Retinal pigment epithelial cell (primary cell): ENCODE measurements at places on chromosomes 11 and 22.

DNA sequence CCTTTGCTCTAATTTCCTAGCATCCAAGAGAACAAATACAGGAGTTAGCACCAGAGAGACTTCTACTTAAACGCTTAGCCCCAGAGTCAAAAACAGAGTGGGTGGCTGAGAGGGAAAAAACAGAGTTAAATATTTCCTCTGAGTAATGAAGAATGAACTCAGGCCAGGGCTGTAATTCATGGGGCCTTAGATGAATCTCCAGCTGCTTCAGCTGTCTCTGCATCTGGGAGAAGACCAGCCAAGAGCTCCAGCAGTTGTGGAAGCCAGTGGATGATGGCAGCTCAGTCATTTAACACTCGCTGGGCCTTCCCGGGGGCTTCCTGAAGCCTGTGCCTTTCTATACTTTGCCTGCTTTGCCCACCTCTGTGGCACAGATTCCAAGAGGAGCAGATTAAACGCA, 5.7 kb upstream of the ADAMTS15 start:
- no peak for DNase-seq

DNA sequence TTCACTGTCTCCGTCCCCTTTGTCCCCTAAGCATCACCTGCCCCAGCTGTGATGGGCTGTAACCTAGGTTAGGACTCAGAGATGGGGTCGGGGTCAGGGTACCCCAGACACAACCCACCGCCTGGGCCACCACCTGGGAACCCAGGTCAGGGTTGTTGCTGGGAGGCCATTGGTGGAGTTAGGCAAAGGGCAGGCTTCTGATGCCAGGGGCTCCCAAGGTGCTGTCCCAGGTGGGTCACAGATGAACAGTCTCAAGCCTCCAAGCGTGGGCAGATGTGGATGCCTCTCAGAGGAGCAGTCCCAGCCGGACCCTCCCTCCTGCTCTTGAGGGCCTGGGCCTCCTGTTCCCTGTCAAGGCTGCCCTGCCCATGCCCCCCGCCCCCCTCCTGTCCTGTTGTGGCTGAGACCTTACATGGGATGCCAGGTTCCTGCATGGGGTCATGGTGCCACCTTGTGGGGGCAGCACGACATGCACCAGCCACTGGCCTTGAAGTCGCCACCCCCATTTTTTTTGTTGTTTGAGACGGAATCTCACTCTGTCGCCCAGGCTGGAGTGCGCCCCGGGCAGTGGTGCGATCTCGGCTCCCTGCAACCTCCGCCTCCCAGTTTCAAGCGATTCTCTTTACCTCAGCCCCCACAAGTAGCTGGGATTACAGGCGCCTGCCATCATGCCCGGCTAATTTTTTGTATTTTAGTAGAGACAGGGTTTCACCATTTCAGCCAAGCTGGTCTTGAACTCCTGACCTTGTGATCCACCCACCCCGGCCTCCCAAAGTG, 12.1 kb downstream of the GATD1 start:
- DNase-seq, result no peak

DNA sequence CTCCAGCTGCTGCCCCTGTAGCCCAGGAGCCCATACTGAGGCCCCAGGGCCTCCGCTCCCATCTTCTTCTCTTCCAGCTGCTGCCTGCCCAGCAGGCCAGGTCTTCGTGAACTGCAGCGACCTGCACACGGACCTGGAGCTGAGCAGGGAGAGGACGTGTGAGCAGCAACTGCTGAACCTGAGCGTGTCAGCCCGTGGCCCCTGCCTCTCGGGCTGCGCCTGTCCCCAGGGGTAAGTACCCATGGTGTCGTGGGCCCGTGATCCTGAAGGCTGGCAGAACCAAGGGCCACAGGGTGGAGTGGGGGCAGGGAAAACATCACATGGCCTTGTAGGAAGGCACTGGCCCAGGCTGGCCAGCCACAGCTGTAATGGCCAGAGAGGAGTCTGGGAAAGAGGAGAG, 31.2 kb downstream of the OTOG start:
- no peak for DNase-seq

GRCh38 chr11:18093959-18094358, 11.9 kb downstream of the SAAL1 start:
- DNase-seq, result no peak

- DNase-seq, result no peak
Observed at GRCh38 chr22:43418079-43418825, 6.4 kb downstream of the MPPED1 start.

DNA sequence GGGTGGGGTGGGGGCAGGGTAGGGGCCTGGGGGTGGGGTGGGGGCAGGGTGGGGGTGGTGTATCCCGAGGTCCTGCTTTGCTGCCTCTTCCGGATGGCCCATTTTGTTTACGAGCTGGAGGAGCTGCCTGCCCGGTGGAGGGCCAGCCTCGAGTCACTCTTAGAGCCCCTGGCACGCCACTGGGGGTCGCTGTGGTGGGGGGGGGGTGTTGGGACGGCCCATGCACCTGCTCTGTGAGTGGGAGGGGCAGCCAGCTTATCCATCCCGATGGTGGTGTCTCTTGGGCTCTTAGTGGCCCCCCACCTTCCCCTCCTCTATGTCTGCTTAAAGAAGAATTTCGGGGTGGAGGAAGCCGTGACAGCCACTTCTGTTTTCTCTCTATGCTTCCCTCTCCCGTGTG, 24.6 kb downstream of the MRGPRD start:
- DNase-seq, result no peak

DNA sequence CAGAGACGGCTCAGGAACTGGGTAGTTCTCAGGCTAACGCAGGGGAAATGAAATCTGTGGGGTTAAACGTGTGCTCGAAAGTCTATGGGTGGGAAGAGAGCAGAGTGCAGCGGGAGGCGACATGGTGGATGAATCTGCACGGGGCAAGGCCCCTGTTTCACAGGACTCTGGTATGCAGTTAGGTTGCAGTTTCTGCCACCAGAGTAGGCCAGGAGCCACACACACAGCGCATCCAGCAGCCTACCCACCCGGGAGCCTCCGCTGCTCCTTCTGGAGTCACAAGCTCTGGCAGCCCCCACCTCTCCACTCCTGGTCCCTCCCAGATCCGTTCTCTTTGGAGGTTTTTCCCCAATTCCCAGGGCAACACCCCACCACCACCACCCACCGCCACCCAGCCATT, 27.0 kb downstream of the SPATA19 start:
- no peak for DNase-seq

DNA sequence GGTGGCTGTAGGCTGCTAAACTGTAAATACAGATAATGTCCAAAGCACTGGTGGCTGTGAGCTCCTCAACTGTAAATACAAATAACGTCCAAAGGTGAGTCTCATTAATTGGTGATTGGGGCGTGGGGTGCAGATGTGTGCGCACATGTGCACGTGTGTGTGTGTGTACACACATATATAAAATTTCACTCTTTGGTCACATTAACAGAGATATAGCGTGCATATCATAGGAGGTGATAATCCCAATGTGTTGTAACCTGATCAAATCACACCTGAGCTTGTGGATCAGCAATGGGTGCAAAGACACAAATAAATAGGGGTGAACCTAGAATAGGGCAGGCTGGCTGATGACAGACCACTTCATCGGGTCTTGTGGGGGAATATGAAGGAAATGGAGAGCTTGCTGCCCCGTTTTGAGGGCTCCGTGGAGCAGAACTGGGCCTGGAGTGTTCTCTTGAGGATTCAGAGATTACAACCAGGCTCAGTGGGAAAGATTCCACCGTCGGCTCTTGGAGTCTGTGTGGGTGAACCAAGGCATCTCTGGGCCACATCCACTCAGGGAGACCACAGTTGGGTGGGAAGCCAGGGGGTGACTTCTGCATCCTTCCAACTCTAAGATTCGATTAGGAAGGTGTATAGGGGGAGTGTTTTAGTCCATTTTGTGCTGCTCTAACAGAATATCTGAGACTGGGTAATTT, 24.9 kb upstream of the OSBPL5 start:
- no peak for DNase-seq

GRCh38 chr22:24873226-24873625, 67.2 kb downstream of the SGSM1 start:
- DNase-seq, result no peak

DNA sequence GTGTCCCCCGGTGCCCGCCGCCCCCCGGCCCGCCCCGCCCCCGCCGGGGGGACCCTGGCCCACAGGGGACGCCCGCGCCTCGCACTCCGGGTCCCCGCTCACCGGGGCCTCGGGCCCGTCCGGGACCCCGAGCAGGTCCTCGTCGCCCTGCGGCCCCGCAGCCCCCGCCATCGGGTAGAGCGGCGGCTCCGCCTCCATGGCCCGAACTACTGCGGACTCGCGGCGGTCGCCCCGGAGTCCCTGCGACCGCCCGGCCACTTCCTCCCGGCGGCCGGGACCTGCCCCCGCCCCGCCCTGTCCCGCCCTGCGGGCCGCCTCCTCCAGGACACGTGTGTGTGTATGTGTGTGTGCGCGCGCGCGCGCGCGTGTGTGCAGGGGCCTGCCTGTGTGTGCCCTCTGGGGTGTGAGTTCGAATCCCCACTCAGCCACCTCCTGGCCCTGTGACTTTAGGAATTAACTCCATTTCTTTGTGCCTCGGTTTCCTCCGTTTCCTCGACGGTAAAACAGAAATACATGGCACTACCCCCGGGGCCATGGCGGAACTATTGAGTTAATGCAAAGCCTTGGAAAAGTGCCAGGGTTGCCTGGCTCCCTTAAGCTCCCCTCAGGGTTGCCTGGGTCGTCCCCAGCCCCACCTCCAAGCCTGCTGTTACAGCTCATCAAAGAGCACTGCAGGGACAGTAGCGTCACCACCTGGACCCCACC, at the start of gene UNC93B1:
Gene UNC93B1, minus strand, starts transcription at position 252 of the 705 bp plus-strand sequence. Its CDS starts 54 bp downstream, at position 198.
- DNase-seq, result no peak

DNA sequence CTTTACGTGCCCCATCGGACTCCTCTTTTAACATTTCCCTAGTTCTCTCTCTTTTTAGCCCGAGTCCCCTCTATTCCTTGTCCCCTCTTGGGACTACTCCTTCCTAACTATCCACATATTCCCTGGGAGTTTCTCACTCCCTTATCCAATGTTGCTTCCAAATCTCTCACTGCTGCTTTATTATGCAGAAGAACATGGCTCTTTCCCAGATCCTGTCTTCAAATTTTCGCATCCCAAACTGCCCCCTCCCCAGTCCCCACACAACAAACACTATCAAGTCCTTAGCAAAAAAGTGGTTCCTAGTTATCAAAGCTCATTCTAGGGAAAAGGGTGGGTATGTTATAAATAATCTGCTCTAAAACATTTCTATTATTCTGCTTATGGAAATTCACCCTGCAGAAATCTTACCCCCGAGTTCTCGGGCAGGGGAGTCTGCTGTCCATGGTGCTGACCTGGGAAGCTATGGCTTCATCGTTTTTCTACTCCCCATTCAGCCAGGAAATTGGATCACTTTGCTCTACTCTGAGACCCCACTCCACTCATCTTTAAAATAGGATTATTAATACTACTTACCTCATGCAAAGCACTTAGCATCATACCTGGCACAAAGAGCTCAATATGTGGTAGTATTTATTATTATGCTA, 393.5 kb downstream of the BUD13 start:
- DNase-seq, result no peak

- DNase-seq, result no peak
Observed at GRCh38 chr11:121714351-121714750, 261.6 kb upstream of the SORL1-AS1 start.

- no peak for DNase-seq
Observed at GRCh38 chr11:77710358-77710757, 72.8 kb upstream of the CLNS1A start.

DNA sequence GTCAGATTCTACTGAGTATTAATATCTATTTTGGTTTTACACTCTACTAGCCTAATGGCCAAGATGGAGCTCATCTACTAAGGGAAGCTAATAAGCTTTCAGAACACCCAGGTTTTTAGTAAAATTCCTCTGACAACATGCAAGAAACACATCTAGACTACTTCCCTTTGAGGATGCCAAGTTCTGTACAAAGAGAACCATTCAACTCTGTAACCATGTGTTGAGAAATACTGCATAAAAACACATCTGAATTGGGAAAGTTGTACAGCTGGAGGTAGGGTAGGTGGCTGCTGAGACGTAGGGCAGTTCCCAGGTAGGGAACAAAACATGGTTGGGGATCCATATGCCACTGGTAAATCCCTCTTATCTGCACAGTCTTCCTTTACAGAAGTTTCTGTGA, 66.2 kb downstream of the SC5D start:
- DNase-seq, result no peak

- DNase-seq, result no peak
Observed at GRCh38 chr11:8384199-8384821, 120.6 kb upstream of the LMO1 start.

- DNase-seq, result peak; percentile 74
Observed at GRCh38 chr11:8229299-8230177, 34.1 kb downstream of the LMO1 start.

- DNase-seq, result no peak
Observed at GRCh38 chr11:111836721-111837120, 34.7 kb downstream of the ALG9 start.

DNA sequence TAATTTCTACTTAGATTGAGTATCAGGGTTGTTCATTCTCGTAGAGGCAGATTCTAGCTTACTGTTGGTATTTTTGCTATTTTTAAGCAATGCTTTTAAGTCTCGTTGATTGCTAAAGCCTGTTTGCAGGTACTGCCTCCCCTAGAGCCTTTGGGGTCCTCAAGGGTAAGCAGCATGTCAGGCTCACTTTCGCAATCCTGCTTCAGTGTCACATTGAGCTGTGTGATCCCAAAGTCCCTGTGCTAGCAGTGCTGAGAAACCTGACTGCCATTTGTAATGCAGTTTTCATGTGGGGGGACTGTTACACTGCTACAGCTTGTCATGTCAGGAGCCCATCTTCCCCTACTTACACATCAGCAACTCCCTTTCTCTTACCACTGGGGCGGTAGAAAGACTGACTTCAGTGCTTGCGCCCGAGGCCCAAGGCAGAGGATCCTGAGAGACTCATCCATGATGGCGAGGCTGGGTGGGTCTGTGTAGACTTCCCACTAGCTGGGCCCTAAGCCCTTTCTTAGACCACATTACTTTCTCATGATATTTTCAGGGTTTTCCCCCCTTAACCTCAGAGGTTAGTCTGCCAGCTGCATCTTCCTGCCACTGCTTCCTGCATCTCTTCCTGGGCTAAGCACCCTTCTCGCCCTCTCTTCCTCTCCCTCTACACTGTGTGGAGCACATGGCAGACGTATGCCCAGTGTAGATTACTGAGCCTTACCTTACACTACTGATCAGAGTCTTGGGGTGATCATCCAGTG, 40.8 kb upstream of the ST14 start:
- no peak for DNase-seq

GRCh38 chr22:50208939-50209892, 8.4 kb downstream of the SELENOO start:
- no peak for DNase-seq

DNA sequence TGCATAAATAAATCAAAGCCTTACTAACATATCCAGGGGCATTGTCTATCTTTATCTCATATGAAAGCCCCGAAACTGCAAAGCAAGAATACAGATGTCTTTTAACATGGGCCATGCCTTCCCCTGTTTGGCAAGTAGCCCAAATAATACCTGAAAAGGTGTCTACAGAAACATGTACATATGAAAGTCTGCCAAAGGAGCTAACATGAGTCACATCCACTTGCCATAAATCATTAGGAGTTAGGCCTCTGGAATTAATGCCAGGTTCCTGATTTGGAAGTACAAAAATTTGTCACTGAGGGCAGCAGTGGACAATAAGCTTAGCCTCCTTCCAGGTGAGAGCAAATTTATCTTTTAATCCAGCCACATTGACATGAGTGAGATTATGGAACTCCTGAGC, 85.5 kb upstream of the PGR start:
- DNase-seq, result no peak

- DNase-seq, result no peak
Observed at GRCh38 chr11:69642549-69642912, 1.6 kb downstream of the CCND1 start.
